ENCODE measurements at places on chromosomes 12 and 14.
A peak's percentile ranks its signal among the peaks of the same experiment; 100 is the strongest.

- DNase-seq = no peak
Observed at GRCh38 chr12:100651694-100652093, 78.2 kb downstream of the GAS2L3 start.

GRCh38 chr12:85065837-85066482 is 29.8 kb downstream of the LRRIQ1 start:
- no peak for DNase-seq

- DNase-seq = no peak
Observed at GRCh38 chr14:94387051-94388026, 1.1 kb downstream of the SERPINA1 start.

DNA sequence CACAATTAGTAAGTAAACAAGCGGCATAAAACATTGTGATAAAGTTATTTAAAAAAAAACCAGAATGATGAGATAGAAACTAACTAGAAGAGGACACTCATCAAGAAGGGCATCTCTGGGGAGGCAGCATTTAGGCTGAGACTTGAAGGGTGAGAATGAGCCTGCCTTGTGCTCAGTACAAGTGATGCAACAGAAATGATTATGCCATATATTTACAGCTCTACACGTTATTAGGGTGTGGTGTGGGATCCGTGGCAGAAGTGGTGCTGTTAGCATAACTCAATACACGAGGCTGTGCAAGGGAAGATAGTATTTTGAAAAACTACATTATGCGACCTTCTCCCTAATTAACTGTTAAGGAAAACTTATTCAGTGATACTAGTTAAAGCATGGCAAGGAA is 178.5 kb upstream of the ATF7IP start:
- no peak for DNase-seq

DNA sequence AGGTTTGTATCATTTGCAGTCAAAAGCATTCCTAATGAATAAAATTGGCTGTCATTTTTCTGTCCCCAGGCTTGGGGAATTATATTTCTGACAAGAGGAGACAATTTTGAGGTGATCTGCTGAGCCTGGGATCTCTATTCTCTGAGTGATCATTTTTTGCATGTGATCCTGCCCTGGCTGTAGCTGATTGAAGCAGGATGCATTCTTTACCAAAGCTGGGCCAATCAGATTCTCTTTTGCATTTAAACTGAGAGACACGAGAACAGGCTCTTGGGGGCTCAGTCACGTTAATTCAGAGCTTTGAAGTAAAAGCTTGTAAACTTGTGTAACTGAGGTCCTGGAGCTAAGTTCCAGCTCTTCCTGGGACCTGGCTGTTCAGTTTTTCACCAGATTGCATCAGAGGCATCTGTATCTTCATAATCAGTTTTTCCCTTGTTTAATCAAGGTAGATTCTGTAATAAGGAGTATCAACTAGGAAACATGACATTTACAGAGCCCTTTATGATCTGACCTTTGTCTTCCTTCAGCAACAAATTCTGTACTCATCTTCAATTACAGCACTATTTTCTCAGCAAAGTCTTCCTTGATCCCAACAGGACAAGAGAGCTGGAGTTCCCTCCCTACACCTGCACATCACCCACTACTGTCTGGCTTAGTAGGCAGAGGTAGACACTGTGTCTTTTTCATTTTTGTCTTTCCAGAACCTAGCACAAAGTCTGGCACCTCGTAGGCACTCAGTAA is 35.0 kb upstream of the MANSC4 start:
- no peak for DNase-seq

DNA sequence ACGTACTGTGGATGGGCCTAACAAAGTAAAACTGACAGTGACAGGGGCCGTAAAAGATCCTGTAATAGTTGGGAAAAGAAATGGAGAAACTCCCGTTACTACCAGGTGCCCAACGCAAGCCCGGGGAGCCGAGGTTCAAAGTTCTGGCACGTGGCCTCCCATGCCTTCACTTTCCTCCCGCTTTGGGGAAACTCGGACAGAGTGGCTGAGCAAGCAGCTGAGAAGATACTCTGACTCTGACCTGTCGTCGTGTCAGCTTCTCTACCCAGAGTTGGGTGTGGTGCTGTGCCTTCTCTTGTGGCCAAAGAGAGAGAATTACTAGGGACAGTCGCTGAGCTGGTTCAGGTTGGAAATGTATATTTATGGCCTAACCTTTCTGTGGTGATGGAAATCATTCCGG is 1.7 kb downstream of the B4GALNT3 start:
- no peak for DNase-seq

- DNase-seq = peak; percentile 2
Observed at GRCh38 chr12:99983456-99984258, 1.1 kb downstream of the ANKS1B start.

GRCh38 chr14:74952697-74953484 is 2.5 kb downstream of the PGF start:
- DNase-seq = no peak

GRCh38 chr12:67006610-67007009 is 262.5 kb upstream of the CAND1 start:
- DNase-seq = no peak

DNA sequence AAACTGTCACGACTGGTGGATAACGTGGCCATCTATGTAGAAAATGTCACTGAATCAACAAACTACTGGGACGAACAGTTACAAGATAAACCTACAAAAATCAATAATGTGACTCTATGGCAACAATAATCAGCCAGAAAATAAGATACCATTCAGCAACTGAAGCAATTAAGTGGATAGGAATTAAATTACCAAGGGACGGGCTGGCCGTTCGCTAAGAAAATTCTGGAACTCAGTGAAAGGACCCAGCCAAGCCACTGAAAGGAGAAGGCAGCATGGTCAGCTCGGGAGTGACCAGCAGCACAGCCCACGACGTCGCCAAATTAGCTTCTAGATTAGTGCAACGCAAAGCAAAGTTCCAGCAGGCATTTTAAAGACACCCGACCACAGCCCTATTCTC is 33.6 kb upstream of the TMEM179 start:
- no peak for DNase-seq

DNA sequence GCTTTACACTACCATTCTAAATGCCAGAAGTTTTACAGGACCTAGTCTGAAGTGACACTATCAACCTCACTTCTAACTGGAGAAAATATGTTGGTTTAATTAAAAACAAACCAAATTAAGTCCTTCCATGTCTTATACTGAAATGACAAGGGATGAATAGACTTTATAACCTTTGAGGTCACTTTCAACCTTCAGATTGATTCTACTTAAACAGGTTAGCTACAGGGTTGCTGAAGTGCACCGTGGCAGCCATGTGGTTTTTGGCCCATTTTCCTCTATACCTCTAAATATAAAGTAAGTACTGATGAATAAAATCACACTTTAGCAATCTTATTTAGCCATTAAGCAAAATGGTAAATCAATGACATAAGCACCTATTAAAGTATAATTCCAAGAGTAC is 3.9 kb downstream of the SLC38A2 start:
- DNase-seq = no peak

DNA sequence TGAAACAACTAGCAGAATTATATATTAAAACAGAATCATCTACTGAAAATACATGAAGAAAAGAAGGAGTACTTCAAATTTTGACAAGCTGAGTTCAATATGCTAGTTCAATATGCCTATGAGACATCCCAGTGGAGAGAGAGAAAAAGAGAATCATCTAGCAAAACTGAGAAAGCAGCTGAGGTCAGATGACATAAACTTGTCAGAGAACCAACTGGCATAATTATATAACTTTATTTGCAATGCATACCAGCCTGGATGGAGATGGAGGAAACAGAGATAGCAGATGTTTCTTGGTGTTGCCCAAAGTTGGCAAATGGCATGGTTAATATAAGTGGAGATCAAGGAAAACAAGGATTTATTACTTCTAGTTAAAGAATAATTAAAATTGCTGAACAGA is 148.7 kb upstream of the PDZRN4 start:
- no peak for DNase-seq

DNA sequence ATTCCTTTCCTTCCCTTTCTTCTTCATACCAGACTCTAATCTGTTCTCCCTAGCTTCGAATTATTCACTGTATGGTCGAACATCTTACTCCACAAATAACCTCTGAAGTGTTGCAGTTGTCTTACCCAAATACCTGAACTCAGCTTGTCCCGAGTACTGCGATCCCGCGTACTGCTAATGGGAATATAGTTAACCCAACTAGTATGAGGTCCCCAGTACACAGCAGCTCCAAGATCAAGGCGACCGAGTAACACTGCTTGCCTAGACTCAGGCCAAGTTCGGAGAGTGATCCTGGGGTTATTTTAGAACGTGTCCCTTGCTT is 462 bp upstream of the ETNK1 start:
- no peak for DNase-seq

GRCh38 chr12:56766535-56766934 is 3.4 kb downstream of the HSD17B6 start:
- DNase-seq = no peak

DNA sequence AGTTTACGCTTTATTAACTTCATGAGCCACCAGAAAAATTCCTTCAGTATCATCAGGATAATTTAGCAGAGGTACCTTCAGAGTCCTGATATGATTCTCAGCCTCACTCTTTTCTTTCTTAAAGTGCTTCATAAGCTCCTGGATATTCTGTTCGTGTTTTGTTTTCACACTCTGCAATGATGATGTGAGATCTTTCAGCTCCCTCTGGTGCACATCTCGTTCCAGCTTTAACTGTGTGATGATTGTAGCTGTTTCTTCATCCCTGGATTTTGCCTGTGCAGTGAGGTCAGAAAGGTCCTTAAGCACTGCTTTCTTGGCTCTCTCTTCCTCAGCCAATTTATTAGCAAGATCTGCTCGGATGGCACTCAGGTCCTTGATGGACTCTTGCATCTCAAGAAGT is 156.7 kb downstream of the CEP128 start:
- DNase-seq = no peak

DNA sequence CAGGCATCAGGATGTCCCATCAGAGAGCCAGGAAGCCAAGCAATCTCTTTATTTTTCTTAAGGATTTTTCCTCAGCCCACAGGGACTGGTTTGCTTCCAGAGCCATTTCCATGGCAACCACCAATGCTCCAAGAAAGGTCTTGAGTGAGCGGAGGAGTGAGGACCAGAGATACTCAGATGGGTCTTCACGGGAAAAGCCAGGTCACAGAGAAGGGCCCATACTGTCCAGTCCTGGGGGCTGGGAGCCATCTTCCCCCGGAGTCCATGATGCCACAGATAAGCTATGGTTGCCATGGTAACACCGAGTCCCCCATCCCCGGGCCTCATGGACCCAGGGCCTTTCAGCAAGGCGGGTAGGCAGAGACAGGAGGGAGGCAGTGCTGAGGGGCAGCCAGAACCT is 28.6 kb downstream of the CMKLR1 start:
- DNase-seq = no peak

DNA sequence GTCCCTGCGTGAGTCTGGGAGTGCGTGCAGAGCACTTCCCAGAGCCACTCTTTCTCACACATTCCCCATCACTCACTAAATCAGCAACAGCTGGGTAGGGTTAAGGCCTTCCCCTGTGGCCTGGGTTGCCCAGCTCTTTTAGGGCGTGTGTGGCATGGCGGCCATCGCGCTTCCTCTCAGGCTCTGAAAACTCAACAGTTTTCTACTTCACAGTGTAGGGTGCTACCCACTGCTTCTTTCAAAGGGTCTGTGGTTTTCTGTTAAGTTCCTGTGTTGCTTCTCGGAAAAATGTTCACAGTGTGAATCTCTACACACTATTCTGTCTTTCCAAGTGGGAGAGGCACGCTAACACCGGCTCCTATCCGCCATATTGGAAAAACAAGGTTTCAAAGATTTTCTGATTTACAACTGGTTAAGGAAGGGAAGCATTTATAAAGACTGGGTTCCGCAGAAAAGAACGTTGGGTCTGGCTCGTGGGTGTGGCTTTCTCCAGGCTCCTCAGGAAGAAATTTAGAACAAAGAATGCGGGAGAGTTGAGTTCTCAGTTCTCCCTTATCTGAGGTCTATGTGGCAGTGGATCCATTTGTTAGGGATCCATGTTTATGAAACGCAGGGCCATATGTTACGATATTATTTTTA is 34.9 kb upstream of the AEBP2 start:
- no peak for DNase-seq

Measured in endothelial cell of umbilical vein (primary cell).